ENCODE measurements at places on chromosomes 6 and 20.

DNA sequence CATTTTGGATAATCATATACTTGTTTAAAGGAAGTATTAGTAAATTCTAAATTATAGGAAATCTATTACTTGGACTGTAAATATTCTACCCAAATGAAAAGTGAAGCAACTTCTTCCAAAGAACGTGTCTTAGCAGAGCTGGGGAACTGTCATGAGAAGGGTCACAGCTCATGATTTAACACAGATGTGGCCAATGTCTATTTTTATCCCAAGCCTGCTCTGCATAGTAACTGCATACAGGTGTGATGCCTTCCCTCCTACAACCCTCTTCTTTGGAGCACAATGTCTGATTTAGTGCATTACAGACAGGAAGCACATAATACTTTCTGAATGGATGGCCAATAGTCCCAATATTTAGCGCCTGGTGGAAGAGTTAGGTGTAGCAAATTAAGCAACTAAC lies 138.7 kb upstream of the THEMIS start:
- DNase-seq: no peak

DNA sequence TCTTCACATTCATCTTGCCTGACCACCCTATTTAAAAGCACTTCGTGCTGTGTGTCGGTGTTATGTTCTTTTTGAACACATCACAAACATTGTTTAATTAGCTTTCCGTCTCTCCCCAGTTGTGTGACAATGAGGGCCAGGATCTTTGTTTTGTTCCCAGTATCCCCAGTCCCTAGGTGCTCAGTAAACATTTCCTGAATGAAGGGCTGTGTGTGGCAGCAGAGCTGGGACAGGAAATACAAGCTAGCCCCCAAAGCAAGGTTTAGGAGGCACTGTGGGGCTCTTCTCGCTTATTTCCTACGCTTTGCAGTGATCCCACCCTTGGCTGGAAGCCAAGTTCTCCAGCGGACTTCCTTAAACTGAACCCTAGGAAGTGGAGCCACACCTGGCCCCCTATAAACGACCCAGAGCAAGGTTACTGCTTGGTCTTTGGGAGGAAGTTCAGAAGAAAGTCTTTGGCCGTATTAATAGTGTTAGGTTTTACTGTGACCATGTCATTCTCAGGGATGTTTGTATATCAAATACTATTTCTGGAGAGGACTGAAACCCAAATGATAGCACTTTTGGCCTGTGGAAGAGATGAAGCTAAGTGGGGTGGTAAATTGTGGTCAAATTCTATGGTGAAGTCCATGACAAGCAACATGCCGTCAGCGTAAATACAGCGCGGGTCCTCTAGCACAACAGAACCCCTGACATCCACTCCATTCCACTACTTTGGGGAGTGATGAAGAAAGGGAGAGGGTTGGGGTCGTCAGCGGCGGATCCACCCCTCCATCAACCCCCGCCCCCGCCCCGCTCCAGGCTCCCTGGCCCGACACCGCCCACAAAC lies 570 bp upstream of the FANCE start:
- no peak for DNase-seq

DNA sequence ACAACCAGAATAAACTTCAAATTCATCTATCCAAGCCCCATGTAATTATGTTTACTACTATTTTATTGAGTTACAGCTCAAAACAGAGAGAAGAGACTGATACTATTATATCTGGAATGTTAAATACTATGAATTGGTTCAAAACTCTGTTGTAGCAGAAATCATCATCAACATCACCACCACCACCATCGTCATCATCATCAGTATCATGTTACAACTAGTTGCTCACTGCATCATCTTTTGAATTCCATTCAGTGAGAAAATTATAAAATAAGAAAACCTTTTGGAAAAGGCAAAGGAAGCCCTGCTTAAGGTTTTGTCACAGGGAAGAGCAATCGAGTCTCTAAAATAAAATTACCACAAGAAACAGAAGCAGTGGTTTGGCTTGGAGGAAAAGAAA lies 36.2 kb upstream of the THEMIS start:
- DNase-seq: no peak

- DNase-seq: no peak
Measured at GRCh38 chr20:57387945-57388371, 3.2 kb upstream of the RBM38 start.

GRCh38 chr6:113347436-113347835 lies 509.7 kb upstream of the MARCKS start:
- no peak for DNase-seq

GRCh38 chr6:53151676-53152075 lies 3.0 kb upstream of the GCM1 start:
- DNase-seq: peak; percentile 15

- DNase-seq: no peak
Measured at GRCh38 chr6:12024699-12025434, 12.8 kb downstream of the HIVEP1 start.

- DNase-seq: no peak
Measured at GRCh38 chr6:129307845-129308244, 402.1 kb downstream of the ARHGAP18 start.

DNA sequence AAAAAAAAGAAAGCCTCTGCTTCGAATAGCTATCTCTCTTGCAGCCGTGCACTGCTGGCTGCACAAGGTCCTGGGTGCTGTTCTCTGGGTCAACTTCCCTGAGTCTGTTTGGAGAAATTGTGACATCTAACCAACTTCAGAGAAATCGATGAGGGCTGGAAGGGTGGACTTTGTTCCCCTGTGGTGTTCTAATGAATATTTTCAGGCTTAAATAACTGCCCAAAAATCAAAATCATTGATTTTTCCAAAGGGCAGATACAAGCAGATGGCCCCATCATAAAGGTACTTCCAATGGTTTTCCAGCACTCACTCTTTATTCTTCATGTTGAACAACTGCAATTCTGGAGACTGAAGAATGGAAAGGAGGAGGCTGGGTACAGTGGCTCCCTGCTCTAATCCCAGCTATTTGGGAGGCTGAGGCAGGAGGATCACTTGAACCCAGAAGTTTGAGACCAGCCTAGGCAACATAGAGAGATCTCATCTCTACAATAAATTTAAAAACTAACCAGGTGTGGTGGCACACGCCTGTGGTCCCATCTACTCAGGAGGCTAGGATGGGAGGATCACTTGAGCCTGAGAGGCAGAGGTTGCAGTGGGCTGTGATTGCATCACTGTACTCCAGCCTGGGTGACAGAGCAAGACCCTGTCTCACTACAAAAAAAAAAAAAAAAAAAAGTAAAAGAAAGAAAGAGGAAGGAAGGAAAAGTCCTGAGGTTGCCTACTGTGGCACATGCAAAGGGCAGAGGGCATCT lies 59.1 kb downstream of the FOXA2 start:
- DNase-seq: no peak

DNA sequence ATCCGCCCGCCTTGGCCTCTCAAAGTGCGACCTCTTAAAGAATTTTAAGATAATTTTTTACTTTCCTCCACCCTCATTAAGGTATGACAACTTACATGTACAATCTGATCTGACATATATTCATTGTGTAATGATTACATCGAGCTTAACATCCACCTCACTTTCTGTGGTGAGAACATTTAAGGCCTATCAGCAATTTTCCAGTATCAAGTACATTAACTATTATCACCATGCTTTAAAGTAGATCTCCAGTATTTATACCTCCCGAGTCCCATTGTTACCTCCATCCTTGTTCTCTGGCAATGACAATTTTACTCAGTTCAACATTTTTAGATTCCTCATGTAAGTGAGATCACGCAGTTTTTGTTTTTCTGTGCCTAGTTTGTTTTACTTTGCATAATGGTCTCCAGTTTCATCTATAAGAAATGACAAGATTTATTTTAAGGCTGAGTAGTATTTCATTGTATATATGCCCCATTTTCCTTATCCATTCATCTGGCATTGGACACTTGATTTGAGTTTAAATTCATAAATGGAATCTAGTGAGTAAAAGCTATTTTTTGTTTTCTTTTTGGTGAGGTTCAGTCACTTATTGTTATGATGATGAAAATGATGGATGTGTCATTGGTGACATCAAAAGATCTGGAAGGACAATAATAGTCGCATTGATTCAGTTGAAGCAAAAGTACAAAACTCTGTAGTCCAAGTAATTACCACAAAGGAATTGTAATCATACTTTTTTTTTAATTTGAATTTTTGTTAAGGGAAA lies 87.0 kb downstream of the OR2B2 start:
- no peak for DNase-seq

DNA sequence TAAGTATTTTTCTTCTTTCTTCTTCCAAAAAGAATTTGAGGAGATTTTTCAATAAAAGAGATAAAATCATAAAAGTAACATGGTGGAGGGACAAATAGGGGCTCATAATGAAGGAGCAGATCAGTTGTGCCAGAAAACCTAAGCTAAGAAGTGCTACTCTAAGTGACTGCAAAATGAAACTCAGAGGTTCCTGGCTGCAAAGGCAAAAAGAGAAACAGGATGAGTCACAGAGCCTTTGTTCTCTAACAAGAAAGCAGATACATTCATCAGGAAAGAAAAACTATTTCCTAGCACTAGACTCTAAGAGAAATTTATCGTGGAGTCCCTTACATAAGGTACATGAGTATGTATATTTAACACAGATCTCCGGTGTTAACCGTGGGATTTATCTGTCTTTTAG lies 49.8 kb downstream of the TSHZ2 start:
- DNase-seq: no peak

DNA sequence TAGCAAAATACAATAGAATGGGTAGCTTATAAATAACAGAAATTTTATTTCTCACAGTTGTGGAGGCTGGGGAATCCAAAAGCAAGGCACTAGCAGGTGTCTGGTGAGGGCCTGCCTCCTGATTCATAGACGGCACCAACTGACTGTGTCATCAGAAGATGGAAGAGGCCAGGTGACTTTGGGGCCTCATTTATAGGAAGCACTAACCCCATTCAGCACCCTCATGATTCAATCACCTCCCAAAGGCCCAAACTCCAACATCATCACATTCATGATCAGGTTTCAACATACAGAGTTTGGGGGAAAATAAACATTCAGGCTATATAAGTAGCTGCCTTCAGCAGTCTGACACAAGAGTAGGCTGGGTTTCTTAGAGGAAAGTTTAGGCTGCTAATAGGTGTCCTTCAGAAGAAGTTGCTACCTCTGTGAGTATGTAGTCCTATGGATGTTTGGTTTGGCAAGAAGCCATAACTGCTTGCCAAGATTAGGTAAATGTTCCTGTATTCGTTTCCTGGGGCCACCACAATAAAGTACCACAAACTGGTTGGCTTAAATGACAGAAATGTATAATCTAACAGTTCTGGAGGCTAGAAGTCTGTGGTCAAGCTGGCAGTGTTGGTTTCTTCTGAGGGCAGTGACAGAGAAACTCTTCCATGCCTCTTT lies 48.8 kb downstream of the NT5E start:
- no peak for DNase-seq

GRCh38 chr6:105909106-105909505 lies 177.0 kb upstream of the PRDM1 start:
- no peak for DNase-seq

DNA sequence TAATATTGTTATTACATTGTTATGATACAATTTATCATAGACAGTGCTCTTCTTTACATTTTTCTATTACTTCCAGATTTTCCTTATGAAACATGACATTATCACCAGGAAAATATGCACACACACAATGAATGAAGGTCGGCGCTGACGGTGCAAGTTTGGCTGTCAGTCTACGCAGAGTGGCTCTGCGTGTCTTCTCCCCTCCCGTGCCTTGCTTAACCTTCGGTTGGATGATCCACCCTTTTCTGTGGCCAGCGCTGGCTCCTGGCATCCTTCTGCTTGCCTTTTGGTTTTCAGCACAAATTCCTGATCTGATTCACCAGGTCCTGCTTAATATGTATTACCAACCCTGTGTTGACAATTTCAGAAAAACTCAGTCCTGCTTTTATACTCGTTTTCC lies 157.4 kb downstream of the TSHZ2 start:
- DNase-seq: no peak

- DNase-seq: no peak
Measured at GRCh38 chr6:8213995-8214394, 111.6 kb upstream of the EEF1E1 start.

DNA sequence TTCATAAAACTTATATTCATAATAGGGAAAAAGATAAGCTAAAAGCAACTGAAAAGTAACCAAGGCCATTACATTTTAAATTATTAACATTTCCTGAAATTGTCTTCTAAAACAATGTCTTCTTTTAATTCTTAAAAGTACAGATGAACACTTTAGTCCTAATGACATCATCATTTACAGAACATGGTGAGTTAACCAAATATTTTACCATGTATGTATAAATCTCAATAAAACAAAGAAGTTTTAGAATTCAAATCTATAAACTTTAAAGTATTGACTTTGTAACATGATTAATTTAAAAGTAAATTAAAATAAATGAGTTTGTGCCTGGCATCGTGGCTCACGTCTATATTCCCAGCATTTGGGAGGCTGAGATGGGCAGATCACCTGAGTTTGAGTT lies 125.9 kb upstream of the PRSS16 start:
- no peak for DNase-seq
